ENCODE measurements at places on chromosomes 12 and 14.

- DNase-seq = no peak
These were observed 35.2 kb downstream of the BRMS1L start for GRCh38 chr14:35861204-35861868.

GRCh38 chr12:68428724-68429501 is 96.8 kb upstream of the MDM1 start:
- no peak for DNase-seq

DNA sequence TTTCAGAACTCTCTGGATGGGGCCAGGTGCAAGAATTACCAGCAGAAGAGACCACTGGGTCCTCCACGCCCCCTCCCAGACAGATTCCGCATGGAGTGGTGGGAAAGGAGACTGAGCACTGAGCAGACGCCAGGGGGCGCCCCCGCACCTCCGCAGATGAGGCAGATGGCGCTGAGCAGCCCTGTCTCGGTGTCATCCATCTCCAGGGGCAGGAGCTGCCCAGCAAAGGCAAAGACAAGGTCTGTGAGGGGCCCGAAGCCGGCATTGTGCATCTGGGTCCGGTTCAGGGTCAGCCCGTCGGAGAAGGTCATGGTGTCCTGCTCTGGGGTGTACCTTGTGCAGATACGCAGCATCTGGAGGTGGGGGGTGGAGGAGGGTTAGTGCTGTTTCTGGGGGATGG is 6.3 kb upstream of the ITGB7 start:
- peak; percentile 89 for DNase-seq

DNA sequence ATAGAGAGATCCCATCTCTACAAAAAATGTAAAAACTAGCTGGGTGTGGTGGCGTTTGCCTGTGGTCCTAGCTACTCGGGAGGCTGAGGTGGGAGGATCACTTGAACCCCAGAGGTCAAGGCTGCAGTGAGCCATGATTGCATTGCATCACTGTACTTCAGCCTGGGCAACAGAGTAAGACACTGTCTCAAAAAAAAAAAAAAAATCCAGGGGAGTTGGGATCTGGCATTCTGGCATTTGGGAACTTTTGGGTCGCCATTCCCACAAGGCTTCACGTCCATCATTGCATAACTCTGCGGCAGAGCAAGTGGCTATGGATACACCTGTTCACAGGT is 34.7 kb upstream of the FAM181A start:
- no peak for DNase-seq

GRCh38 chr14:34058510-34058909 is 107.6 kb upstream of the EGLN3 start:
- no peak for DNase-seq

DNA sequence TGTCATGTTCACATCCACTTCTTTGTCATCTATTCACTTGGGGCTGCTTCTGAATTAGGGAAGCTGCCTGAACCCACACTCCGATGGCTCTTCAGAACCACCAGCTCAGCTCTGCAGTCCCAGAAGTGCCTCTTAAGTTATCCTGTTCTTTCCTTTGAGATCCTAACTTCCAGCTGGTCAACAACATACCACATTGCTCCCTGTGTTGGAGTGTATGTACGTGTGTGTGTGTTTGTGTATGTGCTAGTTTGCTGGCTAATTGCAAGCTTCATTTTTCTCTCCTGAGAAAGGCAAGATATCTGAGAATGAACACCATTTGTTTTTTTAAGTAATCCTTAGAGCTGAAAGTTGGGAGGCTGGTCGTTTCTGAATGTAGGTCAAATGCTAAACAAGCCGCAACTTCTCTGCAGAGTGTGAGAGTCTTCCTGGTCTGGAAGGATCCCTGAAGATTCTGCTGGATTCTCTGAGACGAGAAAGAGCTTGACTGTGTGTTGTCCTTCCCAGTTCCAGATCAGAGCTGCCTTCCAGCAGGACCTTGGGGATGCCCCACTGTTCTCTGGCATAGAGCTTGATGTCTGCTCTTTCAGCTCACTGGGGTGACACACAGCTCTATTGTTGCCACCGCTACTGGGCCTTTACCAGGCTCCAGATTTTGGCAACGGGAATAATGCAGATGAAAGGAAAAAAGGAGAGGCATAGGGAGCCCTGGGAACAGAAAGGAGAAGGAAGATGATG is 839 bp downstream of the GSG1 start:
- DNase-seq = peak; percentile 32

- DNase-seq = no peak
These were observed 5.7 kb downstream of the SHMT2 start for GRCh38 chr12:57235017-57235727.

DNA sequence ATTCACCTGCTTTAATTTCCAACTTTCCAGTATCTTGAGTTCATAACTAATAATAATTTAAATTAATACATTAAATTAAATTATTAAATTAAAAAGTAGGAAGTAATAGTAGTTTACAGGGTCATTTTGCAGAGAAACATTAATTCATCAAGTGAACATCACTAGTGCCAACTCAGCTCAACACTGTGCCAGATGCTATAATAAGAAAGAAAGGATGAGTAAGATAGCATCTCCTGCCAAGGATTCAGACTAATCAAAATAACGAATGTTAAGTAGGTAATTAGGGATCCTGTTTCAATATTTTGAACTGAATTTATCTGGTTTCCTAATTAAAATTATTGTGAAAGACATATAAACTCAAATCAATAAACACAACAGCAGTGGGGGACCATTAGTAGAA is 596.7 kb downstream of the SLC6A15 start:
- no peak for DNase-seq
